ENCODE measurements at places on chromosomes 12 and 14.

DNA sequence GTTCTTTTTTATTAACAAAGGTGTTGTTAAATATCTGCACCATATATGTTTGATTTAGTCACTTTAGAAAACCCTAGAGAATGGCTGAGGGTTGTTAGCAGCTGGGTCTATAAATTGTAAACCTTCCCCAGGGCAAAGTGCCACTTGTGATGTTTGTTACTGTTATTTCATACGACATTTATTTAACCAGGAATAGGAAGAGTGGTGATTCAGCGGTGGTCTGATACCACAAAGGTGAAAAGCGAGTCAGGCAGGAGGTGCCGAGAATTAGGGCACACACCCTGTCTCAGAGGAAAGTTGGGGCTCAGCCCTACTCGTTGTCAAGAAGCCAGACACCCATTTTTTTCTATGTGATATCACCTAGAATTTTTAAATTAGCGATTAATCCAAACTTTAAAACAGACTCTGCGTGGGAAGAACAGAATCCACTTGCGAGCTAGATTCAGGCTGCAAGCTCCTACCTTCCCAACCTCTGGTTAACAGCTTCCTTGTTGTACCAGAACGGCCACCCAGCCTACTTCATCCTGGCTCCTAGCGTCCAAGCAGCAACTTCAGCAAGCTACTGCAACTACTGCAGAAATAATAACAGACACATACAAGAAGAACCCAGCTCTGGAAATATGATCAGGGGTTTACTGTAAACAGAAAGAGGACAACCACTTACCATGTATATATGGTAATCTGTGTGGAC is 126.7 kb downstream of the TMEM132D start:
- DNase-seq: no peak

- DNase-seq: no peak
These were observed 39.8 kb downstream of the GALNT9 start for GRCh38 chr12:132289356-132290202.

GRCh38 chr14:100152091-100152490 is 7.4 kb downstream of the DEGS2 start:
- DNase-seq: no peak

GRCh38 chr14:56463271-56463890 is 116.2 kb upstream of the TMEM260 start:
- DNase-seq: no peak

DNA sequence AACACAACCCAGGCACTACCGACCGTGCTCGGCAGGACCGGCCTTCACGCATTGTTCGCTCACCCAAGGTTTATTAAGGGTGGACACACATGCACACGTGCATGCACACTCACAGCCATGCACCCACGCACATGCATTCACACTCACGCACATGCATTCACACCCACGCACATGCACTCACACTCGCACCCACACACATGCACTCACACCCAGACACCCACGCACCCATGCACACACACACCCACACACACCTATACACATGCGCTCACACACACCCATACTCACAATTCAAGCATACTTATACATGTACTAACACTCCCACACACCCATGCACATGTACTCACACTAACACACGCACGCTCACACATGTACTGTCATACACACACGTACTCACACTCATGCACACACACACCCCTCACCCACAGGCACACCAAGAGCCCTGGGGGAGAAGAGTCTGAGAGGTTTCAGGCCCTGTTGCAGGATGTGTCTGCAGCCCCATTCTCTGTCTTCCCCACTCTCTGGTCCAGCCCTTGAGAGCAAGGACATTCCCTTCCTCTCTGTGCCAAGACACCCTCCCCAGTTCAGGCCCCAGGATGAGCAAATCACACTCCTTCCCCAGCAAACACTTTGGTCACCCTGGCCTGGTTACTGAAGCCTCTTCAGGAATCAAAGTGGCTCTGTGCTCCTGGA is 49.4 kb upstream of the BCL11B start:
- peak; percentile 2 for DNase-seq

DNA sequence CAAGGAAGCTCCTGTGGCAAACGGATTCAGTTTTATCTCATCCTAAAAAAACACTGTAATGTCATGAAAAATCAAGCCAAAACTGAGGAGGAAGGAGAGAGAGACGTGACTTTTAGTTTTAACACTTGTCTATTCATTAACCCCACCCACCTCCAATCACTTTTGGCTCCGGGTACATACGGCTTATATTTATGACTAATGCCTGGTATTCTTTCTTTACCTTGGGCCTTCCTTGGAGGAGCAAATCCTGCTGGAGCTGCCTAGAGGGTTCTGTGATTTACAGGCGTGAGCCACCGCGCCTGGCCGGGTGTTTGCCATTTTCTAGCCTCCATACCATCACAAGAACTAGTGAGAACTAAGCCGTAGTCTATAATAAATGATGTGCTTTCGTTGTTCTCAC is 60.8 kb upstream of the RTRAF start:
- no peak for DNase-seq

- peak; percentile 91 for DNase-seq
These were observed 114.5 kb upstream of the NCOR2 start for GRCh38 chr12:124681779-124682391.

All from tibial nerve (tissue), 4 donors.